T follicular helper cell (primary cell): ENCODE measurements at places on chromosomes 16 and 17.

DNA sequence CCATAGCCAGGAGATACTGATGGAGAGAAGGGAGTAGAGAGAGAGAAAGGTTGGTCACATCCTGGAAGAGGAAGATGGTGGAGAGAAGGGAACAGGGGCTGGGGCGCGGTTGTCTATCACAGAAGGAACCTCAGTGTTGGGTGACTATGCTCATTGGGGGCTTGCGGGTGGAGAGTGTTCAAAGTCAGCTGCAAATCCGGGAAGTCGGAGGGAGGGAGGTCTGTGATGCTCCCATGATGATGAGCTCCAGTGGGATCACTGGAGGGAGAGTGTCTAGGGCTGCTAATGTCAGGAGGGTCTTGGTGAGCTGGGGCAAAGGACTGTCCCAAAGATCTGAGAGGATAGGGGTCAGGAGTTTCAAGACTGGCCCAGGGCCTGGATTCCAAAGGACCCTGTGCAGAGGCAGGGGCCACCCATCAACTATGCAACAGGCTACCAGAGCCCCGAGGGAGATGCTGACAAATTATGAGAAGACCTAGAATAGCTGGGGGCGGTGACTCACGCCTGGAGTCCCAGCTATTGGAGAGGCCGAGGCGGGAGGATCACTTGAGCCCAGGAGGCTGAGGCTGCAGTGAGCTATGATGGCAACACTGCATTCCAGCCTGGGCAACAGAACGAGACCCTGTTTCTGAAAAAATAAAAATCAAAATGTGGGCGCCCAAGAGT, 2.6 kb downstream of the SPDYE4 start:
- DNase-seq = no peak

DNA sequence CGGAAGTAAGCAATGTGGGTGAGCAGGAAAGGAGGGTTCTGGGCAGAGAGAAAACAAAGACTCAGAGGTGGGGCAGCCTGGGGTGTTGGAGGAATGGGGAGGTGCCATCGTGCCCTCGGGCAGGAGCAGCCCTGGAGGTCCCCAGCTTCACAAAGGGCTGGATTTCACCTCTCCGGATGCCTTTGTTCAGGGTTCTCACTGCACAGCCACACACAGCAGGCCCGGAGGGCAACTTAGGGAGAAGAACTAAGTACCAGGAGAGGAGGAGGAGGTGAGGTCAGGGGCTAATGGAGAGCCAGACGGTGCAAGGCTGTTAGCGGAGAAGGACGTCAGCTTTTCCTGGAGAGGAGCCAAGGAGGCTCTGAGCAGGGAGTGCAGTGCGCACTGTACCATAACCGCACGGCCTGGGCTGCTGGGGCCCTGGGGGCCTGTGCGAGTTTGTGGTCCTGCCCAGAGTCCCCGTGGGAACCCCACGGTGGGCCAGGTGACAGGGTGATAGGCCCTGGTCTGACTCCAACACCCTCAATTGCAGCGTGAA, 9.3 kb downstream of the ARRB2 start:
- DNase-seq = no peak

GRCh38 chr16:79618041-79618691, 17.6 kb upstream of the MAF start:
- DNase-seq = no peak

GRCh38 chr17:56598466-56598865, 5.0 kb downstream of the NOG start:
- DNase-seq = no peak

DNA sequence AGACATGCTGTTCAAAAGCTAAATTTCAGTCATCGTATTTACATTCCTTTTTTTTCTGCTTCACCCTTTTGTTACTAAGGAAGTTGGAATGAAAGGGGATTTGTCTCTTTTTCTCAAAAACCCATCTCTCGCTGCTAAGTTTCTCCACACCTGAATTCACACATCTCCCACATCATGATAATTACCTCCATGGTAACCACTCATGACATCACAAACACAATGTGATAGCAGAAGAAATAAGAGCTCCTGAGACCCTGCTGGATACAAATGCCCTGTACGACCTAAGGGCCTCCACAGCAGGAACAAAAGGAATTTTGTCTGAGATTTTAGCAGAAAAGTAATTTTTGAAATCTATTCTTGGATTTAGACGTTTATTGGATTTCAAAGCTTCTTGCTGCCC, 82.6 kb upstream of the GNAO1 start:
- no peak for DNase-seq

GRCh38 chr17:74757502-74757901, 9.1 kb downstream of the NHERF1 start:
- no peak for DNase-seq

GRCh38 chr16:73031155-73031866, 16.6 kb downstream of the ZFHX3 start:
- no peak for DNase-seq

DNA sequence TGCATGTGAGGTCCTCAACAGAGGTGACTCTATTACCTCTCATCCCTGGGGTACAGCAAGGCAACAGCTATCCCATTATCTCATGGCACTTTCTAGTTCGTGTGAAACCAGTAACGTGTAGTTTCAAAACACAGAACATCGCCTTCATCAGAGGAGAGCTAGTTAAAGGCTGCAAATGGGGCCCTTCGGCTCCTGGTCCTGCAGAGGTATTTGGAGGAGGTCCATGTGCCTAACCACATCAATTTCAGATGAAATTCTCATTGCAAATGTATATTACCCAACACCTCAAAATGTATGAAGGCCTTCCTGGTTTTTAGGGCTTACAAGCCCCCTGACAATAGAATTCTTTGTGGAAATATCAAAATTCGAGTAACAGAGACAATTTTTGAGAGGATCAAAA, 95.7 kb upstream of the PSMD7 start:
- DNase-seq = no peak

DNA sequence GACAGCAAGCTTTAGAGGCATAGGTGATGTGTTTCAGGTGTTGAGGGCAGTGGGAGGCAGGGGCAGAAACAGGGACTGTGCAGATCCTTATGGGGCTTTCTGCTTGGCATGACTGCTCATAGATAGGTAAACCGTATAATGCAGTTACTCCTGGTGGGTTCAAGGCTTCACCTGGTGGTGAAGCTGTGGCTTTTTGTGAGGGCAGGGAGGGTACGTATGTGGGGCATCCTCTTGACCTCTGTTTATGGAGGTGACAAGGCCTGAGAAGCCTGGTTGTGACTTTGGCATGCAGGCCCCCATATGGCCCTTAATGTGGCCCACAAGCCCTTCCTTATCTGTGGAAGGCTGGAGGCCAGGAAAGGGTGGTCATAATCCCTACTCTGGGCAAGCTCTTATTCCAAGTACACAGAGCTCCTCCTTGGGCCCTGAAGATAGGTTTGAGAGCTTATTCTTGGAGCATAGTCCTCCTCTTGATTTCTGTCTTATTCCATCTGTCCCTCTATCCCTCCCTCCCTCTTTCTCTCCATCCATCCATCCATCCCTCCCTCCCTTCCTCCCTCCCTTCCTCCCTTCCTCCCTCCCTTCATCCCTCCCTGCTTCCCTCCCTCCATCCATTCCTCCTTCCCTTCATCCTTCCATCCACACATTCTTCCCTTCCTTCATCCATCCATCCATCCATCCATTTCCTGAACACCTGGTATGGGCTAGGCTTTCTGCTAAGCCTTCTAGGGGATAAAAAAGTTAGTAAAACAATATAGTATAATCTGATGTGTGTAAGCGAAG, 1.3 kb upstream of the CCL16 start:
- no peak for DNase-seq

GRCh38 chr16:1884155-1884760, 12.3 kb upstream of the MEIOB start:
- DNase-seq = no peak

GRCh38 chr17:80827646-80828643, 163.7 kb upstream of the CHMP6 start:
- DNase-seq = no peak

- DNase-seq = no peak
Measured at GRCh38 chr16:2276368-2277195, 8.7 kb upstream of the RNPS1 start.

- no peak for DNase-seq
Measured at GRCh38 chr17:43027091-43028032, 2.3 kb downstream of the RND2 start.
